Foreskin melanocyte (primary cell): ENCODE measurements at places on chromosomes 16 and 17.

DNA sequence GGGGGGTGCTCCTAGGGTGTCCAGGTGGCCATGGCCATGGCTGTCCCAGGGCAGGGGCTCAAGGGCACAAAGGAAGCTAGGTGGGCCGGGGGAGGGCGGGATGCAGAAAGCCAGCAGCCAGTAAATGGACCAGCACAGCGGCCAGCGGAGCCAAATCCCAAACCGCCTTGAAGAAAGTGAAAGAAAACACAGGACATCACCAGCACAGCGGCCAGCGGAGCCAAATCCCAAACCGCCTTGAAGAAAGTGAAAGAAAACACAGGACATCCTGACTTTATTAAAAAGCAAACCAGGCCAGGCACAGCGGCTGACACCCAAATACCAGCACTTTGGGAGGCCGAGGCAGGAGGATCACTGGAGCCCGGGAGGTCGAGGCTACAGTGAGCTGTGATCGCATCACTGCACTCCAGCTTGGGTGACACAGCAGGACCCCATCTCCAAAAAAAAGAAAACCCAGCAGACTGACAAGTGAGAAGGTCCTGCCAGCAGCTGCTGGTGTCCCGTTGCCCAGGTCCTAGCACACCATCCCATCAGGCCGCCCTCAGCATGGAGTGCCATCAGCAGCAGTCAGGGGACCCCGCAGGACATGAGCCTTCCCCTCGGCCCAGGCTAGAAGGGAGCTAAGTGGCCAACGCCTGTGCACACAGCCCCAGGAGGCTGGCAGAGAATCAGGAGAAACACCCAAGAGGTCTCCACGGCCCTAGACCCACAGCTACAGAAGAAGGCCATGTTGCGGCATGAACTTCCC, 17.0 kb downstream of the SLC38A10 start:
- no peak for DNase-seq

DNA sequence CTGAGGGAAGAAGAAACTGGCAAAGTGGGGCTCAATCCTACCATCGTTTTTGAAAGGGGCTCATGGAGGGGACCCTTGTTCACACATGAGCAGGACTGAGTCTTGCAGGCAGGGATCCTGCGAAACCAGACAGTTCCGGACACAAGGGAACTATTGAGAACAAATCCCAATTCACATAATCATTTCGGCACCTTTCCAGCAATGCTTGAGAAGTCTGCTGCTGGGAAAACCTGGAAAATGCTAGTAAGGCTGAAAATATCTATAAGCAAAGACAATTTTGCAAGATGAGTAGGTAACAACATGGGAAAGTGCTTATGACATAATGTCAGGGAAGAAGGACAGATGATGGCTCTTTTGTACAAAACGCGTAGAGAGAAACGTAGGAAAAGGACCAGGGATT, 52.1 kb upstream of the BPTF start:
- no peak for DNase-seq

- no peak for DNase-seq
Observed at GRCh38 chr16:79339863-79340262, 260.7 kb downstream of the MAF start.

GRCh38 chr17:42221886-42222745, 27.8 kb upstream of the GHDC start:
- DNase-seq: peak; percentile 46

GRCh38 chr17:67218385-67218950, 26.5 kb downstream of the HELZ start:
- DNase-seq: peak; percentile 91

GRCh38 chr17:77684803-77685798, 273.4 kb upstream of the TNRC6C start:
- no peak for DNase-seq

GRCh38 chr17:59487161-59487873, 78.1 kb upstream of the DHX40 start:
- no peak for DNase-seq

GRCh38 chr17:31052187-31052889, 42.4 kb upstream of the NF1 start:
- peak; percentile 92 for DNase-seq

DNA sequence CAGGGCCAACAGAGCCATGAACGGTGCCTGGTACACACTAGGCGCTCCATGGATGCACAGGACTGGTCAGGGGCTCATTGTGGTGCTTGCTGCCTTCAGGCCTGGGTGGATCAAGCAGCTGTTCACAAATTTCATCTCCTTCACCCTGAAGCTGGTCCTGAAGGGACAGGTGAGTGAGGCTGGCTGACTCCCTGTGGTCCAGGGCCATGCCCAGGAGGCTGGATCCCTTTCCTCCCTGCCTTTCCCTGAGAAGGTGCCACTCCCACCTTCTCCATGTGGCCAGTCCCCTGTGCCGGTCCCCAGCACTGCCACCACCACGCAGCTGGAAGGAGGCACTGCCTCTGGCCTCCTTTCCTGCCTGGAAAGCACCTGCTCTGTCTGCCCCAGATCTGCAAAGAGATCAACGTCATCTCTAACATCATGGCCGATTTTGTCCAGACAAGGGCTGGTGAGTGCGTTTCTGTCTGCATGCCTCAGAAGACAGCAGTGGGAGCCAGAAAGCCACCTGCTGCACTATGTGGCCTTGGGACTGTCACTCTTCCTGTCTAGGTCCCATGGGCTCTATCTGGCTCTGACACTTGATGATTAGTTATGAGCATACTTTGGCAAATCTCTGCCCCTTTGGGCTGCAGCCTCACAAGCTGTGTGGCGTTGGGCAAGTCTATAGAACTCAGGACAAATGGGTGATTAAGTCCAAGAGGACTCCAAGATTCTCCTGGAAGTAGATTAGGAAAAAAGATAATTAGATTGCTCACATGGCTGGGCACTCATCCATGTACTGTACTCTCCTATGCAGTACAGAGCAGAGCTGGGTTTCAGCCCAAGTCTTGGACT, 9.4 kb downstream of the CETP start:
- no peak for DNase-seq

DNA sequence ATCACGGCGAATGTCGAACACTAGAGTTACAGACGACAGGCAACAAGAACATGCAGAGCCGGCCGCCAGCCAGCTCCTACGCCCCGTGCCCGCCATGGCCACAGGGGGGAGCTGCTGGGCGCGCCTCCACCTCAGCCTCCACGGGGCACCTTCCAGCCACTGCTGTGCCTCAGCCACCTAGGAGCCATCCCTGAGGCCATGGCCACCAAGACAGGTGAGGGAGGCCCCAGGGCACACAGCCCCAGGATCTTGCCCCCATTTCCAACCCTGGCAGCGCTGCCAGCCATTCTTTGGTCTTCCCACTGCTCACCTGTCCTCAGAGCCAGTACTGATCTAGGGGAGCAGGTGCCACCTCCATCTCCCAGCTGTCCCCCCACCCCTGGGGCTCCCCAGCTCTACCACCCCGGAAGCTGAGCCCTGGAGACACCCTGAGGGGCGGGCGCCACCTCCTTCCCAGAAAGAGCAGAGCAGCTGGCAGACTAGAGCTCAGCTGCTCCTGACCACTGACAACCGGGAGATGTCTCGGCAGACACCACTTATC, 11.8 kb downstream of the GNPTG start:
- DNase-seq: no peak

- DNase-seq: no peak
Observed at GRCh38 chr16:66374176-66374575, 7.7 kb downstream of the CDH5 start.

- no peak for DNase-seq
Observed at GRCh38 chr16:18834864-18835263, 33.5 kb upstream of the ARL6IP1 start.

GRCh38 chr17:83101805-83102480, 22.5 kb downstream of the METRNL start:
- DNase-seq: no peak

DNA sequence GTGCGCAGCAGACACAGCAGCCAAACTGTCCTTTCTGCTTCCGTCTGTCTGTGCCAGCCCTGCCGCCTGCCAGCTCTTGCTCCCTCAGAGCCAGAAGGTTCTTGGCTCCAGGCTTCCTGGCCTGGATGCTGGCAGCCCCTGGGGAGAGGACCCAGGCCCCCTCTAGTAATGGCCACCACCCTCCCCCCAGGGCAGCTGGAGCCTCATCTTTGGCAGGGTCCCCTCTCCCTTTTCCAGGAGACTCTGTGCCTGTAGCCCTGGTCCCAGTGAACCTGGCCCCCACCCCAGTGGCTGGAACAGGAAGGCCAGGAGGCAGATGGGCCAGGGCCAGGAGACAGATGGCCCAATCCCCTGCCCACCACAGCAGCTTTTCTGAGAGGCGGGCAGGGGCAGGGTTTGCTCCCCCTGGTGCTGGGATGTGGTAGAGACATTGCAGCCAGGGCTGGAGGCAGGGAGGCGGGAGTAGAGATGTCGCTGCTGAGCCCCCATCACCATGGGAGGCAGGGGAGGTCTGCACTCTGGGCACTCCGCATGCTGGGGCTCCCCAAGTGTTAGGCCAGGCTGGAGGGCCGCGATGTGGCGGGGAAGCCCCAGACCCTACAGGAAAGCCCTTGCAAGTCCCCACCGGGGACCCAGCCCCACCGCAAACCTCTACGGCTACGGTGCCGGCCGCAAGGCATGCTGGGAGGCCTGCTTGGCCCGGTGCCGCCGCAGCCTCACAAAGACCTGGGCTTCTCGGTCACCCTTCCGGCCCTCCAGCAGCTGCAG, 16.7 kb downstream of the UNC13D start:
- peak; percentile 45 for DNase-seq

DNA sequence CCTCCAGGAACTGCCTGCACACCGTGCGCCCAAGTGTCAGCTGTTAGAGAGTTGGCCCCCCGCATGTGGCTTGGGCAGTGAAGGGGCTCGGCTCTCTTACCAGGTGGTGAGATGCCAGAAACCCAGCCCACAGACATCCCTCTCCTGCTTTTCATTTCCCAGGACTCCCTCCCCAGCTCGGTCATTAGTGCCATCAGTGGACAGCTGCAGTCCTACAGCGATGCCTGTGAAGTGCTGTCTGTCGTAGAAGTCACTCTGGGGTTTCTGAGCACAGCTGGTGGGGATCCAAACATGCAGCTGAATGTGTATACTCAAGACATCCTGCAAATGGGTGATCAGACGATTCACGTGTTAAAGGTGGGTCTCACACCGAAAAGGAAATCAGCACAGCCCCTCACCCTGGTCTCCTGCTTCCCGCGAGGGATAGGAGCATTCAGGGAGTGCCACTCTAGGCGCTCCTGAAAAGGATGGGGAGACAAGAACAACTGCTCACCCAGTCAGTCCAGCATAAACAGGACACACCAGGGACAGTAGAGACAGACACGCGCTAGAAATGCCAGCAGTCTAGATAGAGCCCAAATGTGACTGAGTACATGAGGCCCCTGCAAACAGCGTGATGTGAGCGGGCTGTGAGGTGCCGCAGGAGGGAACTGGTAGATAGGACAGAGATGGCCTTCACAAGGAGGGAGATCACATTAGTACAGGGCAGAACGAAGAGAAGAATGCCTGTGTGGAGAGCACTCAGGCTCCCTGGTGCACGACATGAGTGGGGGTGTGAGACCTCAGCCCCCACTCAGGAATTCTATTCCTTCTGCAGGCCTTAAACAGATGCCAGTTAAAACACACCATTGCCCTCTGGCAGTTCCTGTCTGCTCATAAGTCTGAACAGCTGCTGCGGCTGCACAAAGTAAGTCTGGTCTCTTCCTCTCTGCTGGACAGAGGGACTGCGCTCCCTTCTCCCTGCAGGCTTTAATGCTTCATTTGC, 25.7 kb upstream of the ENDOV start:
- peak; percentile 61 for DNase-seq

DNA sequence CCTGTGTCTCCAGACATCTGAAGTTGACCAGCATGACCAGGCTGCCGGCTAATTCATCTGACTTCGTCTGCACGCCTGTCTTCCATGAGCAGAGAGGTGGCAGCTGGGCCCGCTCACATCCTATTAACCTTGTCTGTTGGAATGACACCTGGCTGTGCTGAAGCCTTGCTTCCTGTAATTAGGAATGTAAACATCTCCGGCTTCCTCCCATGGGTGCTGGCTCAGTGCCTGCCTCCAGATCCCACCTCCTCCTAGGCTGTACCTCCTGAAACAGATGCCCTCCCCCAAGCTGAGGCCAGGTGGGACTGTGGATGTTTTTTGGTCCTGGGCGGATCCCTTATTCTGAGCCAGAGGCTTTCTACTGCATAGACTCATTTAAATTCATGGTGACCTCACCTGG, 296.3 kb downstream of the HS3ST4 start:
- DNase-seq: no peak

- DNase-seq: no peak
Observed at GRCh38 chr16:23506606-23506994, 3.7 kb downstream of the GGA2 start.
